ENCODE measurements at places on chromosomes 7 and 10.

DNA sequence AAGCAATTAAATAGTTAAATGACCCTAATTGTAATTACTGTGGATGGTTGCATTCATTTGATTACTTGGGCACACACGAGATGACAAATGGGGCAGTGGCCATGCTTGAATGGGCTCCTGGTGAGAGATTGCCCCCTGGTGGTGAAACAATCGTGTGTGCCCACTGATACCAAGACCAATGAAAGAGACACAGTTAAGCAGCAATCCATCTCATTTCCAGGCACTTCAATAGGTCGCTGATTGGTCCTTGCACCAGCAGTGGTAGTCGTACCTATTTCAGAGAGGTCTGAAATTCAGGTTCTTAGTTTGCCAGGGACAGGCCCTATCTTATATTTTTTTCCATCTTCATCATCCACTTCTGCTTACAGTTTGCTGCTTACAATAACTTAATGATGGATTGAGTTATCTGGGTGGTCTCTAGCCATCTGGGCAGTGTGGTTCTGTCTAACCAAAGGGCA lies 8.3 kb downstream of the PCBD1 start:
- DNase-seq, result peak; percentile 58

DNA sequence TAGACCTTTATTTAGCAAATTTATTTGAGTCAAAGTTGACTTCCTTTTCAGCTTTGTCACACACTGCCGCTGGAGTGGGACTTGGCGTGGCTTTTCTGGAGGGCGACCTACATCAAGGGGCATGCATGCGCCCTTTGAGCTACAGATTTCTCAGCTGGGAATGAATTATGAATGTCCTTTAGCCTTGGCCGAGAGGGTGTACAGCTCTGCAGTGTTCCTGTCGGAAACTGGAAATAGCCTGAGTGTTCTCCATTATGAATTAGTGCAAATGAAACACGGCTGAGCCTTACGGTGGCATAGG lies 79.7 kb downstream of the GLRX3 start:
- no peak for DNase-seq

DNA sequence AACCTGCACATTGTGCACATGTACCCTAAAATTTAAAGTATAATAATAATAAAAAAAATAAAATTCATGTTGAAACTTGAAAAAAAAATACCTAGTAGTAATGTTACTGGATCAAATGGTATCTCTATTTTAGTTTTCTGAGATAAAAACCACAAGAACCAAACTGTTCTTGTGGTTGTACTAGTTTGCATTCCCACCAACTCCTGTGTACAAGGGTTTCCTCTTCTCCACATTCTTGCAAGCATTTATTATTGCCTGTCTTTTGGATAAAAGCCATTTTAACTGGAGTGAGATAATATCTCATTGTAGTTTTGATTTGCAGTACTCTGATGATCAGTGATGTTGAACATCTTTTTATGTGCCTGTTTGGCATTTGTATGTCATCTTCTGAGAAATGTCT lies 177.7 kb downstream of the KIF20B start:
- no peak for DNase-seq

DNA sequence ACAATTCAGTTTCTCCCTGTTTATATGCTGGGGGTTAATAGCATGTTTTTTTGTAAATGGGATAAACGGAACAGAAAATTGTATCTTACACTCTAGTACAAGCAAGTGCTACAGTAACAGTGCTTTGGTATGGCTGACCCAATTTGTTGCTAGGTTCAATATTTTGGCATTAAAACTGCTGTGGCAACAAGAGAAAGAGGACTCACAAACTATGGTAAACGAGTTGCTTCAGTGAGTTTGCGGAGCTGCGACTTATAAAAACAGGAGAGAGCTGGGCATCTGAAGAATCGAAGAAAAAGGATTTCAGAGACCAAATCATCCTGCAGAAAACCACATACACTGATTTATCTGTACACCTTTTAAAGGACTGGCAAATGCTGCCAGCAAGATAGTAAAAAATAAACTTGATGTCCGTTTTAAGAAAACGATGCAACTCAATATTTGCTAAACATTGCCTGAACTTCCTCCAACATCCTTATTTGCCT lies 2.2 kb downstream of the GLUD1 start:
- no peak for DNase-seq

DNA sequence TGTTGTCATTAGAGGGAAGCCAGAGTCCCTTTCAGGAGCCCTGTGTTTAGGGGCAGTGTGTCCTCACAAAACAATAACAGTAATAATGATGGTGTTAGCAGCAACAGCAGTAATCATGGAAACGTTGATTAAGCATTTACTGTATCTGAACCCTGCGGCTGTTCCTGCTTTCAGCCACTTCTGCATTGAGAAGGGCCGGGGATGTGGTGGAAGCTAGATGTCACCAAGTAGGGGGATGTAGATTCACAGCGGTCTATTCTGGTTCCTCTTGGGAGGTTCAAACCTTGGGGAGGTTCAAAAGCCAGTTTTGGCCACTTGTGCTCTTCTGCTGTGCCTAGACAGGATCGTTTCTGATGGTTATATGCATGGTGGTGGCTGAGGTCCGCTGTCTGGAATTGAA lies 44.8 kb downstream of the PRPF18 start:
- no peak for DNase-seq

DNA sequence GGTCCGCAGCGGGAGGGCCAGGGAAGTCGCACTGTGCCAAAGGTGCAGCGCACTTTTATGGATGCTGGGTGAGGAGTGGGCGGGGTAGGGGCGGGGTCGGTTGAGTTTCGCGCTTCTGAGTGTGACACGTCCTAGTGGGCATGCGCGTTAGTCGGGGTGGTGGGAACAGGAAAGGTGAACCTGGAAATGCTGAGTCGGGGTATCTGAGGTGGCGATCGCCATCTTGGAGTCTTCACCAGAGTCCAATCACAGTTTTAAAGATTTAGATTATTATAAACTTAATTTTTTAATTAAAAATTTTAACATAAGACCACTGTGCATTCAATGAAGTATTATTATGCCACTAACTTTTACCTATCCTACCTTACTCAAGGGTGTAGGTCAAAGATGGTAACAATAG lies 45.7 kb downstream of the ZNF138 start:
- DNase-seq, result no peak
